ENCODE measurements at places on chromosomes 5 and 9.

DNA sequence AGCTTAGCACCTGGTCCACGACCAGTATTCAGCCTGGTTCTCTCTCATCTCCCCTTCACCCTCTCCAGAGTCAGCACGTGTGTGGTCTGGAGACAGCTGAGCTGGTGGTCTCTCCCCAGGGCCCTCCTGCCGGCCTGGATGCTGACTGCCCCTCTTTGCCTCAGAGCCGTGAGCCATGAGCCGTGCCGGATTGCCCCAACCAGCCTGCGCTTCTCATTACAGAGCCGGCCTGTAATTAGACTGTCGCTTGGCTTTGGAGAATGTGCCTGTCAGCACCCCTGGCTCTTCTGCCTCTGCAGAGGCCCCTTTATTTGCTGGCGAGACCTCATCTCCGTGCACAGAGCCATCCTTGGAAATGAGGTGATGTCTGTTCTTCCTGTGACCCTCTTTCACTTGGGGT, 118.7 kb upstream of the BOD1 start:
- no peak for DNase-seq

- no peak for DNase-seq
These were observed 181.0 kb upstream of the PITX1 start for GRCh38 chr5:135214897-135215616.

DNA sequence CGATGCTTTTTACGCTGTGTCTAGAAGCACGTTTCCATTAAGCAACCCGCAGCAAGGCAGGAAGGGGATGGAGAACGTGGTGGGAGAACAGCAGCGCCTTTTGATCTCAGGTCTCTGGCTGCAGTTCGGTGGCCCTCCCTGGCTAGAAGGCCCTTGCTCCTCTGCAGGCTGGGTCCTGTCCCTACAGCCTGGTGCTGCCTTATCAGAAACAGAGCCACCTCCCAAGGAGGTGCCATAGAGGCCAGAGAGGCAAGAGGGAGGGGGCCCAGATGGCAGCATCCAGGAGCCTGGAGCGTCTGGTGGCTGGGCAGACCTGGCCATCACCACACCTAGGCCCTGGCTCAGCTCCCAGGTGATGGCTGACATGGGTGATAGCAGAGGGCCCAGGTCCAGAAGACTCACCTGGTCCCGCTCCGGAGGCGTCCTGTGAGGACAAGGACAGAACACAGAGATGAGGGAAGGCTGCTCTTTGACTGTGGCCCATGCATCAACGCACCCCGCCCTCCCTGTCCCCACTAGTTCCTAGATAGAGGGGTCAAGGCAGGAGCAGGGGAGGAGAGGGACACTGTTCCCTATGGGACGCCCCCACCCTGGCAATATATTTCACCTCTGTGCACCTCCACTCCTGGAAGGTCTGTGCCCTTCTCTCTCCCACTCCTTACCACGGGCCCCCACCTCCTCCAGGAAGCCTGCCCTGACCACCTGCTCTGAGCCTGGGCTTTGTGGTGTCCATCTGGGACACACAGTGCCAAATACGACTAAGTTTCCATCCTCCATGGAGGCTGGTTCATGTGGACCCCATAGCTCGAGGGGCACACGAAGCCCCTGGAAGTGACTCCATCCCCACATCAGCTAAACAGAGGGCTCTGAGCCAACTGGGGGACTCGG, 41.6 kb upstream of the SARDH start:
- no peak for DNase-seq

- DNase-seq, result peak; percentile 91
These were observed 71.1 kb upstream of the IL17B start for GRCh38 chr5:149450199-149450598.

GRCh38 chr5:39469777-39470415, 45.1 kb upstream of the DAB2 start:
- no peak for DNase-seq

GRCh38 chr9:136572003-136572827, 26.4 kb upstream of the NOTCH1 start:
- DNase-seq, result peak; percentile 86
